ENCODE measurements at places on chromosomes 16 and 17.

GRCh38 chr16:65752522-65752844 is 614.0 kb upstream of the CDH5 start:
- ATAC-seq: no peak

GRCh38 chr17:57855391-57856035 is 5.7 kb upstream of the MRPS23 start:
- ATAC-seq: no peak

DNA sequence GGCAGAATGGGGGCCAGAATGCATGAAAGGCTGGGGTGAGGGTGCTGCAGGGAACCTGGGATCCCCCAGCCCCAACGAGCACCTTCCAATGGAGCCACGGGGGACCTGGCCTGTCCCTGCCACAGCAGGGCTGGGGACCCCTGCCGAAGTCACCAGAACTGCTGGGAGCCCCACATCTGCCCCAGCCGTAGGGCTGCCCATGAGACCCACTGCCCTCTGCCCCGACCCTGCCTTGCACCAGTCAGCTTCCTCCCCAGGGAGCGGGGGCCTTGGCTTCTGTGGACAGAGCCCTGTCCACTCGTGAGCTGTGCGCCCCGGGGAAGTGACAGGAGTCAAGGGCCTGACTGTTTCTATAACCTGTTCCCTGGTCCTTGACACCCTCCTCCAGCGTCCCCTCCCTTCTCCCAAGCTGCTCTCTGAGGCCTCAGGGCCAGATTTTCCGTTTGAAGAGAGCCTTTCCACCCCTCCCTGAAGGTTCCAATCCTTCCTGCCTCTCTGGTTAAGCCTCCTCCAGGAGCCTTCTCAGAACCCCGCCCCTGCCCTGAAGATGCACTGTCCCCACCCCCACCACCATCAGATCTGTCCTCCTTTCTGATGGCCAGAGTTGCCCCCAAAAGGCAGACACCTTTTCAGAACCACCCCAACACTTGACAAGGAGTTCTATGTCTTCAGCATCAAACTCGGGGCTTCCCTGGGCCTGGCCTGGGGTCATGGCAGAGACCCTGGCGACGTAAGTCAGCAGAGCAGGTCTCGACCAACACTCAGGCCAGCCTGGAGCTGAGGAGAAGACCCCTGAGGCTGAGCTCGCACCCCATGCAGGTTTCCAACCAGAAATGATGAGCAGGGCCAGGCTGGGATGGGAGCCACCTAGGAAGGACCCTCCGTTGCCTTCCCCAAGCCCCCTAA is 10.7 kb upstream of the PRR29 start:
- ATAC-seq: no peak

DNA sequence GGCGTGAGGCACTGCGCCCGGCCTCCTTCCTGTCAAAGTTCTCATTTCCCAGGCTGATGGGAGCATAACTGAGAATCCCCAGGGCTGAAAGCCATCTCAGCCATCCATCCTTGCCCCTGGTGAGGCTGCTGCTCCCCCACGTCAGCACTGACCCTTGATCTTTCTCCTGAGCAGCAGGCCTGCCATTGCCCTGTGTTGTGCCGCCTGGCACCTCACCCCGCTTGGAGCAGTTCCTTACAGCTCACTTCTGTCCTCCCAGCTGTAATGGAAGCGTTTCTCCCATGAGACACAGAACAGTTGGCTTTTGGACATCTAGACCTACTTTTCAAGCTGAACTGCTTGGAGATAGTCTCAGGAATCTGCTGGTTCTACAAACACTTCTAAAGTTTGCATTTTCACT is 51.5 kb downstream of the OR1D5 start:
- no peak for ATAC-seq

- no peak for ATAC-seq
Measured at GRCh38 chr16:1537138-1537577, 3.7 kb downstream of the TMEM204 start.

Data from esophagus mucosa (tissue), 1 donor.